ENCODE measurements at places on chromosomes 7 and 10. TPM values are rescaled to one million over a fixed set of nuclear protein-coding genes. Genes with fewer than 3 reads are reported as not detected.
A peak's percentile ranks its signal among the peaks of the same experiment; 100 is the strongest.

Gene TMEM273
- not detected for polyA plus RNA-seq

DNA sequence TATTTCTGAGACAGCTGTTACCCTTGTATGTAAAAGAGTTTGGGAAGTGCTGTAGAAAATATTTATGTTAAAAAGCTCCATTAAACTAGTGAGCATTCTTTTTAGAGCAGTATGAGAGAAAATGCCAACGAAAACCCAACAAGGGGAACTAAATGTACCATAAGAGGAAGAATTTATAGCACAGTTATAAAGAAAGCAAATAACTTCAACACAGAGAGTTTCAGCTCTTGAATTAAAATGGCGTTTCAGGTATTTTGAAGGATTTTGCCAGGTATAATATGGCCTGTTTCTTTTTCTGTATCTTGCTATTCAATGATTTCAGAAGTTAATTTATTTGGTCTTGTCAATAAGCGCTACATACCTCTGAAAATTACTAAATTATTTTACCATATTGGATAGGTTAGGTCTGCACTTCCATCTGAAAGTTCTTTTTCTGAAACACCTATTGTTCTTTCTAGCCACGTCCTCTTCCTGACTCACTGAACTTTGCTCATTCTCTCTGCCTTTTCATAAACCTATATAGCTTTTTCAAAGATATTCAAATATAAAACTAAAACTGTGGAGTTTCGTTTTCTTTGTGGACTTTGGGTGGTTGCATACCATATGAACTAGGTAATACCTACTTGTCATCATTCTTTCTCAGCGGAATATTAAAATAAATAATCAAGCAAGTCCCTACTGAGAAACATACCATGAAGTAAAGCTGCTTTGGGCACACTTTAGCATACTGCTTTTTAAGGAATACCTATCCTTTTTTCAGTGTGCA lies 136.1 kb downstream of the SEMA3A start:
- no peaks in the 10 kb centered on the region for H3K27me3 ChIP-seq
- H3K36me3 ChIP-seq: no peaks in the 10 kb centered on the region
- H3K4me1 ChIP-seq: peaks cover 50% of the 10 kb centered on the region
- H3K27ac ChIP-seq: peak overlapping the region; percentile 86
- no peak overlapping the region for H3K4me3 ChIP-seq

Gene FMC1
- 7.1 TPM for polyA plus RNA-seq

GRCh38 chr10:66996996-66997395 lies 71.2 kb downstream of the LRRTM3 start:
- H3K4me1 ChIP-seq: no peaks in the 10 kb centered on the region
- DNase-seq: no peak
- no peak overlapping the region for H3K27ac ChIP-seq
- H3K36me3 ChIP-seq: no peaks in the 10 kb centered on the region
- no peak overlapping the region for H3K4me3 ChIP-seq

DNA sequence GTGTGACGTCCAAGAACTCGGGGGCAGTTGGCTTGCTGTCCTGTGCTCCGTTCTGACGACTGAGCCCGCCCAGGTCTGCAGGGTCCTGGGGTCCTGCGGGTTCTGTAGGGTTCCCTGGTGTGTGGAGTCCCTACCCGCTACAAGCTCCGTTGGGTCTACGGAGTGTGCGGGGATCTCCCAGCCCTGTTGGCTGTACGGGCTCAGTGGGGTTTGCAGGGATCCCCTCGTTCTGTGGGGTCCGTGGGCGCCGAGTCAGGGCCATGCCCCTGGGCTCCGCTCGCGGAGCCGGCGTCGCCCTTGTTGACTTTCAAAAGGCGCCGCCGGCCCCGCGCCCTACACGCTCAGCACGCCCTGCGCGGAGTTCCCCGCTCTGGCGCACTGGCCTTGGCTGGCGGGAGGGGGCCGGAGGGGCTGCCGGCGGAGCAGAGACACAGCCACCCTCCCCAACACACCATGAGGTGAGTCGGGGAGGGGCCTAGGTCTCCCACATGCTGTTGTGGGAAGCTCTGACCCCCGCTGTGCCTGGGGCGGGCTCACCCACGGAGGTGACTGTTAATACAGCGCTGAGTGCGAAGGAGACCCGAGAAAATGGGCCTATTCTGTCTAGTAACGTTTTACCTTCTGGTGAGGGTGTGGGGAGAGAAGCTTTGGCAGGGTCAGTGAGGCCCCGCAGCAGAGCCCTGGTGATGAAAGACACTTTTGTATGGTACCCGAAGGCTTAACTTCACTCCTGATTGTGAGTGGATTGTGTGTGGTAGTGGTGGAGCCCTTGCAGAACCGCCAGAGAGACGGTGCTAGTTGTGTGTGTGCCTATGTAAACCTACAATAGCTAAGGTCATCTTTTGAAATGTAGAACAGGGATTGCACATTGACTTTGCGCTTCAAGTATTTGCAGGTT lies 8.1 kb downstream of the TASOR2 start:
- peak overlapping the region; percentile 86 for H3K27ac ChIP-seq
- peak overlapping the region; percentile 90 for H3K4me3 ChIP-seq
- no peak for DNase-seq
- H3K4me1 ChIP-seq: peaks cover 21% of the 10 kb centered on the region
- no peaks in the 10 kb centered on the region for H3K27me3 ChIP-seq

Measured in keratinocyte (primary cell).